ENCODE measurements at places on chromosomes 1 and 21.

DNA sequence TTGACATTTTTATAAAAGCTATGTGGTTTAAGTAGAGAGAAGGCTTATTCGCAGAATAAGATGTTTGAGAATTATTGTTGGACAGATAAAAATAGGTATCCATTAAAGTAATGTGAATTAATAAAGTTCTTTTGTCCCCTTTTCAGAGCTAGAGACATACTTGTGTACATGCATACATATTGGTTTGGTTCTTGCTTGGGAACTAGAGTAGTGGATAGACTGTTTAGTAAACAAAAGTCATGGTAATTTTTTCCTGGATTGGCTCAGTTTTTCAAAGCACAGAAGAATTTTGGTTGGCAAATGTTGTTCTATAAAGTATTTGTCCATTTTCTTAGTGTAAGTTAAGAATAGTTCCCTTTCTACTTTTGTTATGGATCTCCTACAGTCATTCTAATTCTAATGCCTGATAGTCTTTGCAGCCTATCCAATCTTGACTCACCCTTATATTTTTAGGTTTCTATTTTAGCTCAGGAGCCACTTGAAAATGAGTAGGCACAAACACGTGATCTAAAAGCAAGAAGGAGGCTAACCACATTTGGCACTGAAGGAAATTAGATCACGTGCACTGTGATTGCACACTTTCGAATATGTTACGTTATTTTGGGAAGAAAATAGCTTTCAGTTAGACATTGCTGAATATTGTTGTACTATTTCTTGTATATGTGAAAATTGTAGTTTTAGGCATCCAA lies 47.0 kb downstream of the RABGAP1L start:
- no peak for DNase-seq

- DNase-seq = no peak
These were observed 1.4 kb downstream of the TARBP1 start for GRCh38 chr1:234477386-234478151.

GRCh38 chr1:243312952-243313634 lies 57.3 kb downstream of the SDCCAG8 start:
- DNase-seq = no peak

- no peak for DNase-seq
These were observed 576 bp downstream of the ZFP69 start for GRCh38 chr1:40477678-40478053.

GRCh38 chr21:41956926-41957729 lies 3.3 kb upstream of the C2CD2 start:
- no peak for DNase-seq

DNA sequence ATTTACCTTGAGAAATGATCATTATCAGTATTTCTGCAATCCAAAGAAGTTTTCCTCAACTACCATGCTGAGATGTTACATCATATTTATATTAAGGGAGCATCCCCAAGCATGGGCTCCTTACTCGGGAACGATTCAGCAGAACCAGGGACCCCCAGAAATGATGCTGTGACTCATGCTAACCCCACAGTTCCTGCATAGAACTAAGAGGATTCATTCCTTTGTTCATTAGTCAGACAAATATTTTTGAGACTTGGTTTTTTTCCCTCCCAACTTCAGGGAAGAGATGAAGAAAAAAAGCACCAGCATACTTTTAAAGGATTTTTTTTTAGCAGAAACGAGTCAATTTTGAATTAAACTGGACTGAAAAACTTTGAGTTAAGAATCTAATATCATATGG lies 49.2 kb upstream of the COL24A1 start:
- DNase-seq = no peak

- no peak for DNase-seq
These were observed 199.4 kb downstream of the ZC3H11B start for GRCh38 chr1:219413536-219413935.

DNA sequence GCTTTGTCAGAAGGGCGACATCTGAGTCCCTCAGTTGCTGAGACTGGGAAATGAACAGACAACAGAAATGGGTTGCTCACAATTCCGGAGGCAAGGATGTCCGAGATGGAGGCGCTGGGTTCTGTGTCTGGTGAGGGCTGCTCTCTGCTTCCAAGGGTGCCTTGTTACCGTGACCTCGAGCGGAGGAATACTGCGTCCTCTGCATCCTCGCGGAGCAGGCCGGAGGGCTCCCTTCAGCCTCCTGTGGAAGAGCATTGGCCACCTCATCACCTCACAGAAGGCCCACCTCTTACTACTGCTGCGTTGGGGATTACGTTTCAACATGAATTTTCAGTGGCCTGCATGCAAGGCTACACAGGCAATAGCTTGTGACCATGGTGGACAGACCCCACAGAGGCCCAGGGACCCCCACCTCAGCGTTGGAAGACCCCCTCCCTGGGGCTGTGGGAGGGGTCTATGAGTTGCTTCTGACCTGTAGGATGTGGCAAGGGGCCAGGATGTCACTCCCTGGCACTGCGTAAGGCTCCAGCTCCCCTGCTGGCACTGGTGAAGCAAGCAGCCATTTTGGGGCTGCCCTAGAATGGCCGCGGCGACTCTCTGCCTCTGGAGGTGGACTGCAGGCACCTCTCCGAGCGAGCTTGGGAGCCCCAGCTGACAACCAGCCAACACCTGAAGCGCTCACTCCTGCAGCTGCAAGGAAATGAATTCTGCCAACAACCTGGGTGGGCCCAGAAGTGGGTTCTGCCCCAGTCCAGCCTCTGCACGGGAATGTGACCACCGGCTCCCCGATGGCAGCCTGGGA lies 36.3 kb upstream of the COL6A1 start:
- no peak for DNase-seq

DNA sequence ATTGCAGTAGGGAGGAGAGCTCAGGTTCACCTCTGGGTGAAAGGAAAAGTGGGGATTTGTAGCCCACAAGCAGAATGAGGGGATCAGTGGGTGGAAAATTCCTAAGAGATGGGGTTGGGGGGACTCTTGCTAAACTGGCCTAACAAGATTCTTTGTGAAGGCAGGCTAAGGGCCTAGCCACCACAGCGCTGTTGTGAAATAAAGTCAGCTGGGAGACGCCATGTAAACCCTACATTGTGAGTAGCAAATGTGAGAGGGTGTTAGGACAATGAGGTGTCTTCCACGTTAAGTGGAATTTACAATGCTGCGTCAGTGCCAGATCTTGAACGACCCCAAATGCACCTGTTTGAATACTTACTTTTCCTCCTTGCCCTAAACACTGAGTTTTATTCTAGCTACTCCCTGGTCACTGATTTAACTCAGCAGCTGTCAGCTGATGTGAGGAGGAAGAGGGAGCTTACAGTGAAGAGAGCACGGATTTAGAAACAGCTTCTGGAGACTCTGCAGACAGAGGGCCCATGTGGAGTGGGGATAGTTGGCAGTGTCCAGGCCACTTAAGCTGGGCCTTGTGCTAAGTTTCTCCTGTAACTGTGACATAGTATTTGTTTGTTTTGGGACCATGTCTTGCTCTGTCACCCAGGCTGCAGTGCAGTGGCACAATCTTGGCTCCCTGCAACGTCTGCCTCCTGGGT lies 17.3 kb downstream of the PDPN start:
- no peak for DNase-seq

- DNase-seq = no peak
These were observed 15.4 kb downstream of the ANGPTL7 start for GRCh38 chr1:11204396-11205190.

- no peak for DNase-seq
These were observed 104.2 kb upstream of the ADAMTS5 start for GRCh38 chr21:27070861-27071670.

DNA sequence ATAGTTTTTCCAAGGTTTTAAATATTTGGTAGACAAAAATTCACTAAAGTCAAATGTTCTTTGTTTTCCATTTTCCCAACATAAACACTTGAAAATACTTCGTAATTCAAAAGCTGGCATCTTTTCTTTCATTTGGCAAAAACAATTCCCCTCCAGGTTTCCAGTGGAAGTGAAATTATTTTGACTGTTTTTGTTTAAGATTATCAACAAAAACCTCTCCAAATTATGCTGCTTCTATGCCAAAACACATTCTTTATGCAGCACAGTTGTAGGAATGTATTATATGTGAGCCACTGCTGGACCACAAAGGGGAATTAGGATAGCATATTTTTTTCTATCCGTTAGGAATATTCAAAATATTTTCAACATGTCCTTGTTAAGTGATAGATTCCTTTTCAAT lies 44.1 kb downstream of the SLC5A9 start:
- DNase-seq = no peak

DNA sequence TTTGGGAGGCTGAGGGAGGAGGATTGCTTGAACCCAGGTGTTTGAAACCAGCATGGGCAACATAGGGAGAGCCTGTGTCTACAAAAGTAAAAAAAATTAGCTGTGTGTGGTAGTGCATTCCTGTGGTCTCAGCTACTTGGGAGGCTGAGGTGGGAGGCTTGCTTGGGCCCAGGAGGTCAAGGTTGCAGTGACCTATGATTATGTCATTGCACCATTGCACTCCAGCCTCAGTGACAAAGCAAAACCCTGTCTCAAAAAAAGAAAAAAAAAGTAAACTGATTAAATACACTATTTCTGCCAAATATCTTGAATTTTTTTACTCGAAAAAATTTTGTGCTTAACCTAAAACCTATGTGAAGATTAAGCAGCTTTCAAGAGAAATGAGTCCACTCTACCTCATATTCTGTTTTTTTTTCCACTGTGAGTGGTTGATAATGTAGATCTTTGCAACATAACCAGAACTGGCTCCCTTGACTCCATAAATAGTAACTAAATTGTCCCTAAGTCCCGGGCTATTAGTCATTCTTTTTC lies 19.4 kb upstream of the ZNF281 start:
- no peak for DNase-seq

- DNase-seq = no peak
These were observed 481 bp downstream of the TAL1 start for GRCh38 chr1:47231301-47232186.

GRCh38 chr21:32733356-32733755 lies 5.5 kb upstream of the SYNJ1 start:
- no peak for DNase-seq

DNA sequence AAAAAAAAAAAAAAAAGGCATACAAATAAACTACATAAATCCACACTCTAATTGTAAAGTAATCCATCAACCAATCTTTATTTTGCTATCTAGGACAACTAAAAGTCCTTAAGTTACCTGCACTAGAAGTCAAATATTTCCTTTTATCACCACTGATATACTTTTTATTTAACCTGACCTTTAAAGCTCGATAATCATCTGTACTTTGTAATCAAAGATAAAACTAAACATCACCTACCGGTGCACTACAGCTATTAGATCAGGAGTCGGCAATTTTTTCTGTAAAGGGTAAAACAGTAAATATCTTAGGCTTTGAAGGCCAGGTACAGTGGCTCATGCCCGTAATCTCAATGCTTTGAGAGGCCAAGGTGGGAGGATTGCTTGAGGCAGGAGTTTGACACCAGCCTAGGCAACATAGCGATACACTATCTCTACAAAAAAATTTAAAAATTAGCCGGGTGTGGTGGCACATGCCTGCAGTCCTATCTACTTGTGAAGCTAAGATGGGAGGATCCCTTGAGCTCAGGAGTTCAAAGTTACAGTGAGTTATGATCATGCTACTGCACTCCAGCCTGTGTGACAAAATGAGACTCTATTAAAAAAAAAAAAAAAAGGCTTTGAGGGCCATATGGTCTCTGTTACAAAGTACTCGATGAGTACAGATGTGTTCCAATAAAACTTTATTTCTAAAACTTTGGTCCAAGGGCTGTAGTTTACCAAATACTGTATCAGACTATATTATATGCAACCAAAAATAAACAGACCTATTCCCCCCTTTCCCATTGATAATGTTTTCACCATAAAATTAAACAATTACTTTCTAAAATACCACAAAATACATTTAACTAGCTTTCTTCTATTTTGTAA lies 47.1 kb downstream of the TESK2 start:
- DNase-seq = no peak

- no peak for DNase-seq
These were observed 53.2 kb upstream of the B3GALNT2 start for GRCh38 chr1:235557495-235557894.
